Activated CD8-positive, alpha-beta memory T cell treated with anti-CD3 and anti-CD28 coated beads for 1 hour (primary cell): ENCODE measurements at places on chromosomes 5 and 9.

GRCh38 chr9:76906647-76906975 is 697 bp upstream of the PRUNE2 start:
- DNase-seq = no peak

GRCh38 chr9:128203024-128203706 is at the start of gene DNM1:
Gene DNM1, plus strand, starts transcription at chr9:128203379. Its CDS starts 92 bp downstream, at chr9:128203471.
- no peak for DNase-seq

DNA sequence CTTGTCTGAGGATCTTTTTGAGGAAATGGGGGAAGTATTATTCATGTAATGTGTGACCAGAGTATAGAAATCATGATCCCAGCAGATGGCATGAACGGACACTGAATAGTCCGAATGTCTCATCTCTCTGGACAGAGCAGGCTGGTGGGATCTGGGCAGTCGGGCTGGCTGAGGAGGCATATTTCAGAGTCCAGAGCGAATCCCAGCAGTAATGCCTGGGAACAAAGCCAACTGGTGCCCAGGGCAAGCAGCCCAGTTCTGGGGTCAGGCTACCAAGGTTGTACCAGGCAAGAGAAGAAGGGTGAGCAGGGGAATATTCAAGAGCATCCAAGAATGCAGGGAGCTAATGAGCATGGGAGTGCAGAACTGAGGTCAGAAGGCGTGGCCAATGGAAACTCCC is 306.4 kb downstream of the ZSWIM6 start:
- no peak for DNase-seq

DNA sequence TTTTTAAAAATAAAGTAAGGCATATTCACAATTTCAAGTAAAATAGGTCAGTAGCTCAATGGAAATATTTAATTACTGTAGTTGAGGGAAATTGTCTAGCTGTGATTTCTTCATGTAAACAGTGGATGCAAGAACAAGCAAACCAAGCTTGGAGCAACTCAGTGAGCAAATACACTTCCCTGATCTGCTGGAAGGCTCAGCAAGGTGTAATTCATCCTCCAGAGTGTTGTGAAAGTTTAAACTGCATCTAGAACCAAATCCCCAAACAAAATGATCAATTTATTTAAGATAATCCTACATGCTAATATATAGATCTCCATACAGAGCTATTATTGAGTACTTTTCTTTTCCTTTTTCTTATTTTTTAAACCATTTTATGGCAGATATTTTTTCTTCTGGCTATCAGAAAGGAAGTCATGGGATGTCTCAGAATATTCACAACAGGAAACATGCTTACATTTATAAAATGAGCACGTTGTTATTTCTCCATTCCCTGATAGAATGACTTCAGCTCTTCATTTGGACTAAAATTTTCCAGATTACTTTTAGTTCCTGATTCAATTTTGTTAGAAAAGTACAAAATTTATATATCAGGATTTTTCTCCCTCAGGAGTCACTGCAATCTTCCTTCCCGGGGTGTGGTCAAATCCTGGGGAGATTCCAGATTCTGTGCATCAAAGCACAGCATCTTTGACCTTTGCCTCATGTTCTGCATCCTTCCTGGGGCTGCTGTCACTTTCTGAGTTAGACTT is 219.2 kb upstream of the ELL2 start:
- DNase-seq = no peak

DNA sequence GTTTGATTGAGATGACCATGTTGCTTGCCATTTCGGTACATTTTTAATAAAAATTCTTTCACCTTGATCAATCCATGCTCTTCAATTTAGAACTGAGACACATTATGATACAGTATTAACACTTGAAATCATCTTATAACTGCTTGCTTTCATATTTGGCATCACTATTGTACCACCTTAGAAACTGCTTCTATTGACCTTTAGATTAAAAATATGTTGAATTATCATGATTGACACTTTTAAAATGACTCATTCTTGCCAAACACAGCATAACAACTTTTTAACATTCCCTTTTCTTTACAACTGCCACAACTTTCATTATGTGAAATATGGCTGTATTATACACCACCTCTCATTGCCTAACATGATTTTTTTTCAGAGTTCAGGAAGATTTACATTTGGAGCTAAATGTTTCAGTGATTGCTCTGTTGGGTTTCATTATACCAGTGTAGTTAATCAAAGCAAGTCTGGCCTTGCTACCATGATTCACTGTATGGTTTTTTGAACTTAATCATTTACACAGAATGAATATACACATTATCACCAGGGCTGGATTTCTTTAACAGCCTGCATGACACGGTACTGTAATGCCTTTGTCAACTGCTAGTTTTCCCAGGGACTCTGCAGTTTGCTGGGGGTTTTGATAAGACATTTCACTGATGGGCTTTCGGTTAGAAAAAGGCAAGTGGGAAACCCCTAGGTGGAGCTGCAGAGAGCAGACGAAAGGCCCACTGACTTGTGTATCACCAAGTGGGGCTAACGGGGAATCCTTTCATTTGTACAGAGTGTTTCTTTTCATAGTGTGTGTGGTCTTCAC is 93.6 kb upstream of the TLE4 start:
- DNase-seq = no peak

- no peak for DNase-seq
Observed at GRCh38 chr5:9431496-9432258, 114.2 kb downstream of the SEMA5A start.

DNA sequence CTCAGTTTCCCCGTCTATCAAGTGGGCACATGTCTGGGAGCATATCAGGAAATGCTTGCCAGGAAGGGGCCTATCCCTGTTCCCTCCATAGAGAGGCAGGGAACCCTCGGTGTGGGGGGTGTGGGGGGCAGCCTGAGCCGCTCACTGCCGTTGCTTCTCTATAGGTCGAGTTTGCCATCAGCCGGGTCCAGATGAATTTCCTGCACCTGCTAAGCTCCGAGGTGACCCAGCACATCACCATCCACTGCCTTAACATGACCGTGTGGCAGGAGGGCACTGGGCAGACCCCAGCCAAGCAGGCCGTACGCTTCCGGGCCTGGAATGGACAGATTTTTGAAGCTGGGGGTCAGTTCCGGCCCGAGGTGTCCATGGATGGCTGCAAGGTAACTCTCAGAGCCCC is 13.8 kb upstream of the ORM1 start:
- DNase-seq = no peak

DNA sequence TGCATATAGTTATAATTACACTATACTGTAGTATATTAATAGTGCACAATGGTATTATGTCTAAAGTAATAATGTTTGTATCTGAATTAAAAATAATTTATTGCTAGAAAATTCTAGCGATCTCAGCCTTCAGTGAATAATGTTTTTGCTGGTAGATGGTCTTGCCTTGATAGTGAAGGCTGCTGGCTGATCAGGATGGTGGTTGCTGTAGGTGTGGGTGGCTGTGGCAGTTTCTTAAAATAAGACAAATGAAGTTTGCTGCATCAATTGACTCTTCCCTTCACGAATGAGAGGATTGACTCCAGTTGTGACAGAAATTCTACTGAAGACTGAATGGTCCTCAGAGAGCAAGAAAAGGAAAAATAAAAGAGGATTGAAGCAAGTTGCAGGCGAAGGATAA is 19.7 kb upstream of the LRRC70 start:
- DNase-seq = no peak

DNA sequence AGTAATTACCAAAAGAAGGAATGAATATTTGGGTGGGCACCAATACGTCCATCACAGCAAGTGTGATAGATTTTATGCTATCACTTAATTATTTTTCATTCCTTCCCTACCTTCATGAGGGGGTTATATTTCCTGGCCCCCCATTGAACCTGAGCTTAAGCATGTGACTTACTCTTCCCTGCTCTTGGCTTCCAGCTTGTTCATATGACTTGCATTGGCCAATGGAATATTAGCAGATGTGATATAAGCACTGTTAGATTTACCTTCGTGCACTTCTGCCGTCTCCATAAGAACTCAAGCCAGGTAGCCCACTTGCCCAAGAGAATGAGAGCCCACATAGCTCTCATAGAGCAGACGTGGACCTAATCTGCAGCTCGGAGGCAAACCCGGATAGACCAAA is 99.1 kb upstream of the SMARCA2 start:
- no peak for DNase-seq

DNA sequence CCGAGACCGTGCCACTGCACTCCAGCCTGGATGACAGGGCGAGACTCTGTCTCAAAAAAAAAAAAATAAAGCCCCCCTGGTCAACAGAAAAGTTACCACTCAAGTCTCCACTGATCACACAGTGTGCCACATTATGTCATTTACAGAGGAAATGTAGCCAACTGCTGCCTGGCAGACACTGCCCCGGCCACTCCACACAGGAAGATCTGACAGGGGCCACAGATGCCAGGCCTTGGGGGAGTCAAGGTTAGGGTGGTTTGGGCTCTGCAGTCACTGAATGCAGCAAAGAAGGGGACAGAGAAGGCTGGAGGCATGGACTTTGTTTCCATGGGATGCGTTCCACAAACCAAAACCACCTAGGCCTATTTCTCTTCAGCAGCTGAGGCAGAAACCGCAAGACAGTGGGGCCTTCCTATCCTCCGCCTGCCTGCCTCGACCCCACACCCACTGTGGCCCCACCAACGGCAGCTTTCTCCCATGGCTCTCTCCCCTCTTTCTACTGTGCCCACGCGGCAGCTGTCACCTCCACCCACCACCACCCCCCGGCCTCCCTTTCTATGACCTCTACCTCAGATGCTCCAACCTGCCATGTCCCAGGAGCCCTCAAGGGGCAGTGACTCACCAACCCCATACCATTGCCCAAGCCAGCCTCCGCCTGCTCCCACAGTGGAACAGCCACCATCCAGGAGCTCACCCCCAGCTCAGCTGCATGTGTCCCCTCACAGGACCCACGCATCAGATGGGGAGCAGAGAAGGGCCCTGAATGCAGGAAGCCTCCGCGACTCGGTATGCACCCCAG is 12.4 kb downstream of the IPPK start:
- DNase-seq = no peak

- no peak for DNase-seq
Observed at GRCh38 chr9:134455021-134455471, 128.8 kb downstream of the RXRA start.

DNA sequence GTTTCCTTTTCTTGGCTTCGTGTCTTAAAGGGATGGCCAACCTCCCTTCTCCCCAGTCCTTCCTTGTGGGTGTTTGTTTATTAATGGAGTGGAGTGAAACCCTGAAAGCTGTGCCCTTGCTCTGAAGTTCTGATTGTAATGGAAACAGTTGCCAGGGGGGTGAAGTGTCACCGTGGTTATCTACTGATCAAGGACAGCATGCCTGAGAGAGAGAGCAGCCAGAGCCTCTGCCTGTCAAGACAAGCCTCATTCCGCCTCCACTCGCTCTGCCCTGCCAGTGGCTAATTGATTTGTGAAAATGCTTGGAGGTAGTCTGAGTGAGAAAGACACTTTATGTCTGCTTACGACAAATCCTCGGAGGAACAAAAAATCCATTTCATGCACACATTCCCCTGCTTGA is 143.7 kb upstream of the SLC30A5 start:
- no peak for DNase-seq
